T-cell (primary cell): ENCODE measurements at places on chromosomes 2 and 18.
A peak's percentile ranks its signal among the peaks of the same experiment; 100 is the strongest.

DNA sequence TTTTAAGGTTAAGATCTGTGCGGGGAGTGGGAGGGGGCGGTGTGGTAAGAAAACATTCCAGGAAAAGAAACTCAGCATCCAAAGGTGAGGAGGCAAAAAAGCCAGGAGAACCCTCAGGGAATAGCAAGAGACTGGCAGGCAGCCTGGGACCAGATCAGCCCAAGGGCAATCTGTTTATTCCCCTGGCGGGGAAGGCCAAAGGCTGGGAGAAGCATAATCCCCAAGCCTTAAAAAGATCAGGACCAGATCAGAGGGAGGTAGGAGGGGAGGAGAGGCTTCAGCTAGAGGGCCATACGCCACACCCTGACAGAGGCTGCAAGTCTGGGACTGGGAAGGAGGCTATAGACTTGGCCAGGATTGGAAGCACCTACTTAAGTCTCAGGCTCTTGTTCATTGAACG, 163.0 kb upstream of the PXDN start:
- no peak for DNase-seq

DNA sequence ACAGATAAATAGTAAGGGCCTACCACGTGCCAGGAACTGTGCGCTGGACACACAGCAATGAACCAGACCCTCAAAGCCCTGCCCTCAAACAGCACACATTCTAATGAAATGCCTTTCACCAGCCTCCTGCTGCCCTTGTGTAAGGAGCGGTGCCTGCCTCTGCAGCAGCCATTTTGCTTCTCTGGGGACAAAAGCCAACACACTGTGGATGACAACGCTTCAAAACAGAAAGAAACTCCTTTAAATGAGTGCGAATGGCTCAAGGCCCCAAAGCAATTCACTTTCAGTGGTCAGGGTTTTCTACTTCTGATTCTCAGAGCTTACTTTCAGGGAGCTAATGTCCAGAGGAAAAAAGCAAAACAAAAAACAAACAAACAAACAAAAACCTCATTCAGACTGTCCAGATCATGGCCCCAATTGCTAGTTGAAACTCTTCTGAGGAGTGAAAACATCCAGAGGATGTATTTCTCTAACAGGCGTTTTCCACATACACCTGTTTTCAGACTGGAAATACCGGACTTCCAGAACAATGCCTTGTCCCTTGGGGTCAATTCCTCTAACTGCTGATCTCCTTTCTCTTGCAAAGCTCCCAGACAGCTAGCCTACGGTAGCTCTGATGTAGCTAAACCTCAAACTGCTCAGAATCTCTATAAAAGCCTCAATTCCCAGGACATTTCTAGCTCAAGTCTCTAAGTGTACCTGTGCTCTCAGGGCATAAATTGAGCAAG, 323.3 kb upstream of the ZNF521 start:
- no peak for DNase-seq

- no peak for DNase-seq
Measured at GRCh38 chr2:133152801-133153200, 415.5 kb downstream of the NCKAP5 start.

DNA sequence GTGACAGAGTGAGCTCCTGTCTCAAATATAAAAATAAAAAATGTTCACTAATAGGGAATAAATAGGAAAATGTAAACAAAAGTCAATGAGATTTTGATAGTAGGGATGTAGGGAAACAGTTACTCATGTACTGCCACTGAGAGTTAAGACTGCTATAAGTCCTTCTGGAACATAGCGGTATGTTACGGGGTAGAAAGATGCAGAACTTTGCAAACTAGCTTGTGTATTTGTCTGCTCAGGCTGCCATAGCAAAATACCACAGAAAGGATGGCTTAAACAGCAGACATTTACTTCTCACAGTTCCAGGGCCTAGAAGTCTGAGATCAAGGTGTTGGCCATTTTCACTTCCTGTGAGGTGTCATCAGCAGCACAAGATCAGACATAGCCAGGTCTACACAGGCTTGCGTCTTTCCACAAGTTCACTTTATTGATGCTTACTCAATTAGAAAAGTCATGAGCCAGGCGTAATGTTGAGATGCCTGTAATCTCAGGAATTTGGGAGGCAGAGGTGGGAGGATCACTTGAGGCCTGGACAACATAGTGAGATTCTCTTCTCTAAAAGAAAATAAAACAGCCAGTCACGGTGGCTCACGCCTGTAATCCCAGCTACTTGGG, 8.8 kb downstream of the TXNDC2 start:
- DNase-seq: no peak

GRCh38 chr2:62381656-62382055, 124.3 kb downstream of the TMEM17 start:
- DNase-seq: no peak

DNA sequence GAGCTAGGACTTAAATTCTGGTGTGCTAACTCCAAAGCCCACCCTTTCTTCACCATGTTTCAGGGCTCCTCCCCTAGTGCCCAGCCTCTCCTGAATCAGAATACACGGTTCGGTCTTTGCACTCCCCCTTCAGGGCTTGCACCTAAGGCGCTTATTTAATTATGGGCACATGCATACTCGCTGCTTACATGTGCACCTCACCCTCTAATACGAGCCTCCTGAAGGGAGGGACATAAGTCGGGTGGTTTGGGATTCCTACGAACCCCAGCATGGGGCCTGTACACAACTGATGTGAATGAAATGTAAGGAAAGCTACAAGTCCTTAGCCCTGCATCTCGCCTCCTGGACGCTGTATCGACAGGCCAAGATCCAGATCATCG, 435 bp downstream of the IFT172 start:
- DNase-seq: peak; percentile 6

DNA sequence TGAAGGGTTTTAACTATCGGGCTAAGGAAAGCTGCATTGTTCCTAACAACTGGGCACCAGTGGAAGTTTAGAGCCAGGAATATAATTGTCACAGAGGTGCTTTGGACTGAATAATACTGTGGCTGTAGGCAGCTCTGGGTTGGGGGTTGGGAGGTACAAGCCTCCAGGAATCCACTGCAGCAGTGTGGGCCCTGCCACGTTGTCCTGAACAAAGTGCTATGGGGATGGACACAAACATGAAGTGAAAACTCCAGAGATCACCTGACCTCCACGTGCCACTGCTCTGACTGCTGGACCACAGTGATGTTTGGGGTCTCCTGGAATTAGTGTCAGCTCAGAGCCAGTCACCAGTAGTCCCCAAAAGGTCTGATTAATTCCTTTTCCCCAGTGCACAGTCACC, 110.9 kb downstream of the BCL2 start:
- no peak for DNase-seq

DNA sequence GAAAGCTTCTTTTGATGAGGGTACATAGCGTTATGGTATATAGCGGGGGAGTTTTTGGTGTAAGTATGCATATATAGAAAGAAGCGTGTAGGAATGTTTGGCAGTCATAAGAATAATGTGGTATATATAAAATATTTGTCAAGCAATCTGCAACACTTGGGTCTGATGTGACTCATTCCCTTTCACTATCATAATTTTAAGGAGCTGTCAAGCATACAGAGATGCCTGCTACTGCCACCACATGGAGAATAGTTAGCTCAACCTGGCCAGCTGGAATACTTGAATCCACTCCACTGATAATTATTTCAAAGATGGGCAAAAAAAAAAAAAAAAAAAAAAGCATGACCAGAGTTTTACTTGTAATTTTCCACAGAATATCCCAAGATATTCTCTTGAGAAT, 559.8 kb upstream of the REG3G start:
- DNase-seq: no peak

DNA sequence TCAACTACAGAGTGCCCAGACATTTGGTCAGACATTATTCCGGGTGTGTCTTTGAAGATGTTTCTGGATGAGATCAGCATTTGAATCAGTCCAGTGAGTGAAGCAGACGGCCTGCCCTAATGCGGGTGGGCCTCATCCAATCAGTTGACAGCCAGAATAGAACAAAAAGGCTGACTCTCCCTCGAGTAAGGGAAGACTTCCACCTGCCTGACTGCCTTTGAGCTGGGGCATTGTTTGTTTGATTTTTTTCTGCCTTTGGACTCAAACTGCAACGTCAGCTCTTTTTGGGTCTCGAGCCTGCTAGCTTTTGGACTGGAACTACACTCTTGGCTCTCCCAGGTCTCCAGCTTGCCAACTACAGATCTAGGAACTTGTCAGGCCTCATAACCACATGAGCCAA, 111.7 kb upstream of the AGAP1 start:
- no peak for DNase-seq

DNA sequence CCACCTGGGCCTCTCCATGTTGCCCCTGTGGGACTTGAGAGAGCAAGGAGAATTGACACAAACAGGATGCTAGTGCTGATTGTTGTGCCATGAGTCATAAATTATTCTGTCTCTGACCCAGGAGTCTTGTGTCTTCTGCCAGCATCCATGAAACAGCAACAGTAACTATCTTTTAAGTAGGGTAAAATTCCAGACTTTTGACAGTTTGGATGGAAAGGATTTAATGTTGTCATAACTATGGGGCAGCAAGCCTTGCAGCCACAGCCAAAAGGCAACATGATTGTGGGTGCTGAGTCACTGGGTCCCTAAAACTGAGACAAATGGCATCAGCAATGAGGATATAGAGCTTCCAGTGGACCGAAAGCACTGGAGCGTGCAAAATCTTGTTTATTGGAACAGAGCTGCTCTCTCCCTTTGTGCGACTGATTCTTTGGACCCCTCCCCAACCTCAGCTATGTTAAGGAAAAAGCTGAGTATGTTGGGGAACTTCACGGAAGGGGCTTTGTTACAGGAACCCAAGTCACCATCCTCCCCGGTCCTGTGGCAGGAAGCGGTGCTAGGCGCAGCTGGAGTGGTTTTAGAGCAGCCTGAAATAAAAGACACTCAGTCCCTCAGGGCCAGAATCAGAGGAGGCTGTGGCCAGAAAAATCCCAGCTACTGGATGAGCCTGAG, 9.6 kb upstream of the ITPRIPL1 start:
- no peak for DNase-seq

- no peak for DNase-seq
Measured at GRCh38 chr2:153052807-153053559, 334.6 kb downstream of the ARL6IP6 start.

GRCh38 chr2:23524261-23524706, 139.3 kb downstream of the KLHL29 start:
- no peak for DNase-seq

GRCh38 chr2:148167241-148167766, 146.4 kb downstream of the MBD5 start:
- no peak for DNase-seq

DNA sequence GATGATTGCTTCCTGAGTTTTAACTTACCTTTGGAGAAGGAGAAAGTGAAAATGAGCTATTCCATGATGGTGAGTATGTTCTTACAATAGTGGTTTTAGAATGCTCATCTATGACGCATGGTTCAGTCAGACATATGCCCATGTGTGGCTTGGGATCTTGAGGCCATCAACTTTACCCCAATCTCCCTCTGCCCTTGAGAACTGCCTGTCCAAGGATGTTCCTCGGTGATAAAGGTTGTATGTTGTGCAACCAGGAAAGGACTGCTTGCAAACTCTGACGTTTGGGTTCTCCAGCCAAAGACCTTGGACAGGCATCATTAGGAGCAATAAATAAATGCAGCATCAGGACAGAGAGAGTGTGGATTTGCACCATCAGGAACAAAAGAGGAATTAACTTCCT, 165.0 kb downstream of the ZEB2 start:
- no peak for DNase-seq

GRCh38 chr2:32161296-32161695, 4.4 kb upstream of the SLC30A6 start:
- no peak for DNase-seq

GRCh38 chr2:36367895-36368353, 12.3 kb downstream of the CRIM1 start:
- no peak for DNase-seq

- DNase-seq: no peak
Measured at GRCh38 chr2:97997784-97998392, 2.1 kb upstream of the TMEM131 start.

DNA sequence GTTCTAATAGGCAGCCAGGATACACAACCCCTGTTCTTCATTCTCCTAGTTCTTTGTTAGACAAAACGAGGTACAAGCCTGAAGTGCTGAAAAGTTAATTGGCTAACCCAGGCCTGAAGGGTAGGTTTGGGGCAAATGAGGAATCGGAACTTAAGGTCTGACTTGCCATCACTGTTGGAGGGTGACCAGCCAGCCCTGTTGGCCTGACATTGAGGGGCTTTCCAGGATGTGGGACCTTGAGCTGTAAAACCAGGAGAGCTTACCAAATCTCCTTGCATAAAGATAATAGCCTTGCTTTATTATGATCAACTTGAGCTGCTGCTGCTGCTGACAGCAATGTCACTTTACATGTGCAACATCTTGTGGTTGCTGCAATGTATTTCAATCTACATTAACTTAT, 256.0 kb downstream of the VAPA start:
- DNase-seq: no peak

DNA sequence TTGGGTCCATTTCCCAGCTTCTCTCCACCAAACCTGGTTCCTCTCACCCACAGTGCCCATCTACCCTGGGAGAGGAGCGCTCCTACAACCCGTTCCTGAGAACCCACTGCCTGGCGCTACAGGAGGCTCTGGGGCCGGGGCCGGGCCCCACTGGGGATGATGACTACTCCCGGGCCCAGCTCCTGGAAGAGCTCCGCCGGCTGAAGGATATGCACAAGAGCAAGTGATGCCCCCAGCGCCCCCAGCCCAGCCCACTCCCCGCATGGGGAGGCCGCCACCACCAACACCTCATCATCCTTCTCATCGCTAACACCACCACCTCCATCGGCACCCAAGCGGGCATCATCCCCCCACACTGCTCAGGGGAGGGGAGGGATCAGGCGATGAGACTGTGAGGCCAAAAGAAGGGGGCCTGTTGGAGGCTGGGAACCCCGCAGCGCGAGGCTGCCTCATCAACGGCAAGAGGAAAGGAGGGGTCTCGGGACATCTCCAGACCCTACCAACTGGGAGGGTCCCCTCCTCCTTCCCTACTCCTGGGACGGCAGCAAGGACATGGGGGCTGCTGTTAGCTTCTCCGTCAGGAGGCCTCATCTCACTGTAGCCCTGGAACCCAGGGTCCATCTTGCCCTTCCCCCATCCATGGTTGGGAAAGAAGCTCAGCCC, 11.8 kb upstream of the CATIP start:
- no peak for DNase-seq

DNA sequence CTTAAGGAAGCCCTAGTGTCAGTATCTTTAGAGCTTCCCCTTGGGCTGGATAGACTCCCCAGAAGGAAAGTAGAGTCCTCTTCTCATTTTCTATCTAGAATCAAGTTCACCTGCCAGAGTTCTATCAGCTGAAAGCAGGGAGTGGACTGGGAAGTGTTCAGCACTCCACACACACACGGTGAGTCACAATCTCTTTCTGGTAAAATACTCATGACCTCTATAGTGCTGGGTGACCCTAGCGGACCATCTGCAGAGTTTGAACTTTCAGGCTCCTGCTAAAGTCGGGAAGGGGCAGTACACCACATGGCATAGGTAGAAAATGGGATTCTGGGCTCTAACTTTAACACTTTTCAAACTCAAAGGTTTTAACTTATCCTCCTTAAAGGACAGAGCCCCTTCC, 43.3 kb downstream of the SAP130 start:
- DNase-seq: no peak

GRCh38 chr2:8472545-8473323, 209.1 kb upstream of the ID2 start:
- no peak for DNase-seq
